ENCODE measurements at places on chromosomes 4 and X. TPM values are rescaled to one million over a fixed set of nuclear protein-coding genes. Genes with fewer than 3 reads are reported as not detected.

Gene PLP1
- 49.2 TPM for total RNA-seq

Gene DDIT4L
- 6.4 TPM for total RNA-seq

Gene TEX13B
- not detected for total RNA-seq

Gene AKAP4
- total RNA-seq, result not detected

- H3K4me1 ChIP-seq, result no peaks in the 10 kb centered on the region
- H3K27ac ChIP-seq, result no peak overlapping the region
- H3K4me3 ChIP-seq, result no peak overlapping the region
- H3K27me3 ChIP-seq, result no peaks in the 10 kb centered on the region
- H3K36me3 ChIP-seq, result no peaks in the 10 kb centered on the region
Observed at GRCh38 chrX:46461660-46462191, 83.5 kb downstream of the ZNF674 start.

- H3K27me3 ChIP-seq, result no peaks in the 10 kb centered on the region
- H3K4me1 ChIP-seq, result peaks cover 8% of the 10 kb centered on the region
- no peaks in the 10 kb centered on the region for H3K36me3 ChIP-seq
Observed at GRCh38 chr4:75845992-75846391, 56.3 kb downstream of the PPEF2 start.

DNA sequence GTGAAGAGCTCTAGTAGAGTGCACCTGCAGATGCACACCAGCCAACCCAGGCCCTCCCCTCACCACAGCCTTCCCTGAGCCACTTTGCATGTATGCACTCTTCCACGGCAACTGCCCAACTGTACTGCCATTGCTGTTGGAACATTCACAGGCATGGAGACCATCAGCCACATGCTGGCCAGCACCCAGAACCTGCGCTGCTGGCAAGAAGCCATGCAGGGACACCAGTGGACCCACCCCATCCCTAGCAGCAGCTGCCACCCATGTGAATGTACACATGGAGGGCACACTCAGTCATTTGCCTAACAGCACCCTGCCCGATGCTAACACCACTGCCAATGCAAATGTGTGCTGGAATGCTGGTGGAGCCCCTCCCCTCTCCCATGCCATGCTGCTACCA is 35.6 kb downstream of the FAM47B start:
- no peak for DNase-seq
- no peaks in the 10 kb centered on the region for H3K4me1 ChIP-seq
- no peak overlapping the region for H3K4me3 ChIP-seq
- no peak overlapping the region for H3K27ac ChIP-seq
- H3K36me3 ChIP-seq, result no peaks in the 10 kb centered on the region

DNA sequence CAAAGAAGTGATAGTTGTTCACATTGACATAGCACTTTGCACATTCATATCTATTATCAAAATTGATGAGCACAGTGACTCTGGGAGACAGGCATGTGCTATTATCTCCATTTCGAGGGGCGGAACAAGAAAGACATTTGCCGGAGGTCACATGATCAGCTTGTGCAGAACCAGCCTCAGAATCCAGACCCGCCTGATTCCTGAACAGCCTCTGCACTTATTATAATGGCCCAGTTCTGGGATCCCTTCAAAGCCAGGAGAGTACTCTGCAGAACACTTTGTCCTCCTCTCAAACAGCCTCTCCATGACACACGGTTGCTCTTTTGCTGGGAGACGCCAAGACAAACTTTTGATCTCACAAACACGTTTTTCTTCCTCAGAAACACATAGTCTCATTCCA is 48.4 kb downstream of the RWDD4 start:
- DNase-seq, result no peak
- H3K36me3 ChIP-seq, result no peaks in the 10 kb centered on the region
- H3K4me3 ChIP-seq, result no peak overlapping the region
- no peaks in the 10 kb centered on the region for H3K27me3 ChIP-seq
- no peak overlapping the region for H3K27ac ChIP-seq

DNA sequence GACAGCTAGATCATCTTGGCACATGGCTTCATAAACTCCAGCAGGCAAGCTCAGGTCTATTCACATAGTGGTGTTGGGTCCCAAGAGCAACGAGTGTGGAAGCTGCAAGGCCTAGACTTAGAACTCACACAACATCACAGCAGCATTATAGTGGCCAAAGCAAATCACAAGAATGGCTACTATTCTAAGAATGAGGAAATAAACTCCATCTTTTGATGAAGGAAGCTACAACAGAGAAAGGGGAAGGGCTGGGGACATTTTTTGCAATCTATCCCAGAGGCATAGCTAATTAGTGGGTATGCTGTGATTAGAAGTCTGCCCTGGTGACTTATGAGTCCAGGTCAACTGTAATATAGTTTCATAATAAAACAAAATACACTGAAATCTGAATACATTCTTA is 42.9 kb upstream of the TAB3 start:
- H3K4me3 ChIP-seq, result no peak overlapping the region
- no peak overlapping the region for H3K27ac ChIP-seq
- H3K36me3 ChIP-seq, result no peaks in the 10 kb centered on the region
- no peak for DNase-seq

DNA sequence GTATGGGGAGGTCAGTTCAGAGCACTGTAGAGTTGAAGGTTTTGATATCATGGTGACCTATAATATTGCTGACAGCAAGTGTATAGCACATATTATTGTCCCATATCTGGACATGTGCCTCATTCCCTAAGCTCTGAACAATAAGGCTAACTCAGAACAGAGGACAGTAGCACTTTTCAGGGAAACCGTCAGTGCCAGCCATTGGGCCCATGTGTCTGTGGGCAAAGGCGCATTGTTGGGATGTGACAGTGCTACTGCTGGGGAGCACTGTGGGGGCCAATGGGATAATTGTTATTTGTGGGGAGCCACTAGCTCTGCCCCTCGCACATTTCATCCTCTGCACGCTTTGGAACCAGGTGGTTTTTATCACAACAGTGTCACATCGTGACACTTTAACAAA is 136.2 kb downstream of the ELOVL6 start:
- H3K4me3 ChIP-seq, result no peak overlapping the region
- H3K36me3 ChIP-seq, result no peaks in the 10 kb centered on the region
- no peak for DNase-seq
- no peak overlapping the region for H3K27ac ChIP-seq

DNA sequence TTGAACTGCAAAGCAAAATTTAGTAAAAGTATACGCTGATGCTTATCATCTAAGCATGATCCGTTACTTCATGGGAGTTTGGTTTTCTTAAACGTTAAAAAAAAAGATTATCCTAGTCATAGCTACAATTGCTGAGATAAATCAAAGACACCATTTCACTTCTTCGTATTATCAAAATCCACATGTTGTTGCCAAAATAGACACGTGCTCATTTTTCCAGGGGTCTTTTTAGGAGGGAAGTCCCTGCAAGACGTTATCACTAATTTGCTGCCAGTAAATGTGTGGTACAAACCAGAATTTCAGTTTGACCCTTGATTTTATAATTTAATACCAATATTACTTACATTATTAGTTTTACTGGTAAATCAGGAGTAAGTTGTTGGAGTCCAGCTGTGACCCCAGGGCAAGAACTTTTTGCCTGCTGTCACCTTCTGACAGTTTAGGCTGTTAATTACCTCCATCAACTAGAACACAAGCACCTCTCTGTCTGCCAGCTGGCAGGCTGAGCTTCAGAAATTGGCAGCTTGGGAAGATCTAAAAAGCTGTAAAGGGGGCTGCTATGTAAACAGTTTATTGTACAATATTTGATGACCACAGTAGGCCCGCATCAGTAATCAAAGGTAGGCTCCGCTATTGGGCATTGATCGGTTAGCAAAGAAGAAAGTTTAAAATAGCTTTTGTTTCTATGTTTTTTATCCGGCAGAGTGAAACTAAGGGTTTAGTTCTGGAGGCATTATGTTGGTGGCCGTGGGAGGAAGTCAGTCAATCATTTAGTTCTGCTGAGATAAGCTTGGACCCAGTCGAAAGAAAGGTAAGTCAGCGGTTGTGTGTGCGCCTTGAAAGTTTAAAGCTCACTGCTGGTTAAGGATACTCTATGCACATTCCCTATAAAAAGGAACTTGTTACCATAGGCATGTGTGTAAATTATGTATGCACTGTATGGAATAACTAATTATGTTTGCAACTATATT is 196.4 kb downstream of the FBXO8 start:
- H3K4me3 ChIP-seq, result no peak overlapping the region
- H3K27me3 ChIP-seq, result no peaks in the 10 kb centered on the region
- no peaks in the 10 kb centered on the region for H3K36me3 ChIP-seq

DNA sequence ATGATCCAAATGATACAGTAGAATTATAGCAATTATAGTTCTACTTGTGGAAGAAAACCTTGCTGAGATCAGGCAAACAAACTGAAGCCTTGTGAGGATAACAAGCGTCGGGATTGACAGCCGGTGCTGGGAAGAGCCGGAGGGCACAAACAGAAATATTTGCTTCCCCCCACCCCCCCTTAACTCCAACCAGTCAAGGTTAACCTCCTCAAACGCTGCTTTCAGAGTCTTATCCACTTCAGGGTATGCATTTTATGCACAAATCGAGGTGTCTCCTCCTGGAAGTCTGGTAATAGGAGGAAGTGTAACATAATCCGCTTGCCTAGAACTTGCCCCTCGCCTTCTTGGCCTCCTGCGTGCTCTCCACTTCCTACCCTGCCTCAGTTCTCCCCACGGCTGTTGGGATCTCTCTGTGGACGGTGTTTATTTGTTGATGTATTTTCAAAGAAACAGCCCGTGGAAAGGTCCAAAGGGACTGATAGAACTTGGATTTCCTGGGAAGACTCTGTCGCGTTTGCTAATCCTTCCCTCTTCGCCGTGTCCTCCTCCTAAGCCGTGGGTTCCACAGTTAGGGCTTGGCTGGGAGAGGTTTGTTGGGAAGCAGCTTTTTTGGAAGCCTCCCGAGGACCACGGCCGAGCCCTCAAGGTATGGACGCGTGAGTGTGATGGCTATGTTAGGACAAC is 4.1 kb upstream of the ARX start:
- no peak overlapping the region for H3K27ac ChIP-seq
- H3K4me3 ChIP-seq, result peak overlapping the region; percentile 31
- peaks cover 5% of the 10 kb centered on the region for H3K4me1 ChIP-seq
- no peak for DNase-seq
- H3K27me3 ChIP-seq, result peaks cover 87% of the 10 kb centered on the region

DNA sequence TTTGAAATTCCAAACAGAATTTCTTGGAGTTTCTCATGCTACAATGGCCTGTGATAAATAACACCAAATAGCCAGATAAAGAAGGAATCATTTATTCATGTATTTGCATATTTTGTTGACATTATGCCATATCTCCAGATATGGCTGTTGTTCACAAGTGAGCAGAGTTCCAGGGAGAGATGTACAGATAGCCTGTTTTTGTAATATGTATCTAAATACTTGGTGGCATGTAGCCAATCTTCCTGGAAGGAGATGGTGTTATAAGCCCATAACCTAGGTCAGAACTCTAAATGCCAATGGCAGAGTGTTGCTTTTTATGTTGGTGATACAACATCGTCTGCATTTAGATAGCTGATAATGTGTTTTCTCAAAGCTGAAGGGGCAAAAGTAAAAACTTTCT is 292.2 kb downstream of the FBXO8 start:
- H3K4me1 ChIP-seq, result no peaks in the 10 kb centered on the region
- no peaks in the 10 kb centered on the region for H3K27me3 ChIP-seq
- H3K36me3 ChIP-seq, result no peaks in the 10 kb centered on the region
- no peak overlapping the region for H3K4me3 ChIP-seq

Measured in H1 (cell line).